ENCODE measurements at places on chromosomes 5 and 9. TPM values are rescaled to one million over a fixed set of nuclear protein-coding genes. Genes with fewer than 3 reads are reported as not detected.

- DNase-seq = no peak
- no peak overlapping the region for H3K4me3 ChIP-seq
- H3K36me3 ChIP-seq = no peaks in the 10 kb centered on the region
- no peak overlapping the region for H3K27ac ChIP-seq
- H3K27me3 ChIP-seq = peaks cover 5% of the 10 kb centered on the region
Observed at GRCh38 chr9:99162759-99163364, 57.9 kb downstream of the TGFBR1 start.

DNA sequence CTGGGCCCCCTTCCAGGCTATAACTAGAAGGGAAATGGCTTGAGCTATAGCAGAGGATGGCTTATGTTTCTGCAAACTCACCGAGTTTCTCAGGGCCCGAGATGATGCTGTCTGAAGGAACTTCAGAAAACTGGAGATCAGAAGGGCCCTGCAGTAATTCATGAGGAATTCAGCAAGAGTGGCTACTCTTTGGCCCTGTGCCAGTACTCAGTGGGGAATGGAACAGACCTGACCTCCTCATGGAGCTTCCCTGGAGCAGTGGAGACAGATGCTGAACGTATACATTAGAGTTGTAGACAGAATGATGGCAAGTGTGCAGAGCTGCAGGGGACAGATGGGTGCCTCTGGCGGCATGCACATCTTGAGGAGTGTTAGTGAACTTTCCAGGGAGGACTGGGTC is 17.3 kb upstream of the SMIM32 start:
- H3K27ac ChIP-seq = no peak overlapping the region
- peaks cover 14% of the 10 kb centered on the region for H3K4me1 ChIP-seq
- no peaks in the 10 kb centered on the region for H3K27me3 ChIP-seq
- H3K4me3 ChIP-seq = no peak overlapping the region
- H3K36me3 ChIP-seq = no peaks in the 10 kb centered on the region

INSL6 gene
- total RNA-seq = not detected

- peak; percentile 39 for DNase-seq
- H3K4me3 ChIP-seq = no peak overlapping the region
- H3K27ac ChIP-seq = no peak overlapping the region
- H3K36me3 ChIP-seq = peaks cover 12% of the 10 kb centered on the region
Observed at GRCh38 chr9:35826071-35826701, 2.3 kb downstream of the FAM221B start.

GRCh38 chr5:167918813-167919483 is 372.5 kb upstream of the WWC1 start:
- DNase-seq = no peak
- no peaks in the 10 kb centered on the region for H3K4me1 ChIP-seq
- no peaks in the 10 kb centered on the region for H3K36me3 ChIP-seq

FAM221B gene
- not detected for total RNA-seq

GRCh38 chr9:124478354-124478753 is 28.1 kb downstream of the ADGRD2 start:
- no peak for DNase-seq
- peaks cover 53% of the 10 kb centered on the region for H3K27me3 ChIP-seq
- H3K27ac ChIP-seq = no peak overlapping the region
- H3K36me3 ChIP-seq = no peaks in the 10 kb centered on the region
- H3K4me1 ChIP-seq = peaks cover 6% of the 10 kb centered on the region

ITGA1 gene
- total RNA-seq = 20.2 TPM

CYLC2 gene
- total RNA-seq = not detected

- peaks cover 17% of the 10 kb centered on the region for H3K4me1 ChIP-seq
- H3K36me3 ChIP-seq = no peaks in the 10 kb centered on the region
- no peak for DNase-seq
- no peak overlapping the region for H3K27ac ChIP-seq
- H3K4me3 ChIP-seq = no peak overlapping the region
Observed at GRCh38 chr5:52880541-52880940, 92.8 kb downstream of the ITGA1 start.

GRCh38 chr5:38576442-38576841 is 20.0 kb upstream of the LIFR start:
- DNase-seq = no peak
- no peak overlapping the region for H3K4me3 ChIP-seq
- no peaks in the 10 kb centered on the region for H3K36me3 ChIP-seq
- H3K27ac ChIP-seq = no peak overlapping the region

GRCh38 chr5:54670281-54670680 is 152.7 kb downstream of the SNX18 start:
- H3K36me3 ChIP-seq = no peaks in the 10 kb centered on the region
- H3K27ac ChIP-seq = no peak overlapping the region
- H3K4me3 ChIP-seq = no peak overlapping the region
- DNase-seq = no peak
- H3K27me3 ChIP-seq = no peaks in the 10 kb centered on the region

DNA sequence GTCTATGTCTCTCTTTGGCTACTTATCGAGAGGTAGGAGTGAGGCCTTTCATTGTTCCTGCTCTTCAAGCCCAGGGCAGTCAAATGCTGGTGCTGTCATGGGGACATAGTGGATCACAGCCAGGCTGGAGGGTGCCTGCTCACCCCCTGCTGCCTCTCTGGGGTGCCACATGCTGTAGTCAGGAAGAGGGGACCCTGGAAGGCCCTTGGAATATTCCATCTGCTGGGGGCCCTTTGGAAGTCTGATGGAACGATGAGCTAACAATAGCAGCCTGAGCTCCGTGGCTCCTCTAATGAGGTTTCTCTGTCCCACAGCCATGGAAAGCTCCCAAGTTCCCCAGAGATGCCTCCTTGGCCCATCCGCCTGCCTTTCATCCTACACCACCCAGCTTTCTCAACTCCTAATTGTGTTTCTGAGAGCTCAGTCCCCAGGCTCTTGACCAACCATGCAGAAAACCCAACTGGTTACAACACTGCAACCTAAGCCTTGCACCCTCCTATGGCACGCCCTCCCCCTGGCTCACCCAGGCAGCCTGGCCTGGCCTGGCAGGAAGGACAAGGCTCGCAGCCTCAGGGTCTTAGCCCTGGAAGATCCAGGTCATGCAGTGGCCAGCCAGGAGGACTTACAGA is 91.7 kb downstream of the NRG2 start:
- no peak overlapping the region for H3K4me3 ChIP-seq
- H3K27me3 ChIP-seq = peaks cover 100% of the 10 kb centered on the region
- no peaks in the 10 kb centered on the region for H3K4me1 ChIP-seq
- no peaks in the 10 kb centered on the region for H3K36me3 ChIP-seq

CXXC5 gene
- total RNA-seq = 64.1 TPM

TNC gene
- total RNA-seq = 1.0 TPM

TTLL11 gene
- 10.4 TPM for total RNA-seq

GRCh38 chr5:150448334-150448733 is 1.2 kb downstream of the RPS14 start:
- peaks cover 28% of the 10 kb centered on the region for H3K4me1 ChIP-seq
- peak overlapping the region; percentile 88 for H3K4me3 ChIP-seq
- H3K27ac ChIP-seq = peak overlapping the region; percentile 98
- H3K27me3 ChIP-seq = no peaks in the 10 kb centered on the region
- H3K36me3 ChIP-seq = peaks cover 68% of the 10 kb centered on the region

DNA sequence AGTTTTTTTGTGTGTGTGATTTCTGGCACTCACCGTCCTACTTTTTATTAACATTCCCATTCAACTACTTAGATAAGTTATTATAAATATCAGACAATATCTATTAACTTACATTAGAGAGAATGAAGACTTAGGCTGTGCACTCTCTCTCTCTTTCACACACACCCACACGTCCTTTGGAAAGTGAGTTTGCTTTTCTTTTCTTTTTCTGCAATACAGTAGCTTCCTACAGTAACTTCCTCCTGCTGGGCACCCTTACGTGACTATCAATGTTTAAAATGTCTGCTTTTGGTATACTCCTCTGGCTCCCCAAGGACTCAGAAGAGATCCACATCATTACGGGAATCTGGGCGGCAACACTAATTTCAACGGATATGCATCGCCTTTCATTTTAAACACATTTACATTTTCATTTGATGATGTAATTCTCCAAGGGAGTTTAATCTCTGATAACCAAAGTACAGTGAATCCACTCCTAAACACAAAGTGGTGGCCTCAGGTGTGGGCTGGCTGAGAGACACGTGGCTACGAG is 179.5 kb downstream of the MAPKAP1 start:
- no peak overlapping the region for H3K27ac ChIP-seq
- no peaks in the 10 kb centered on the region for H3K27me3 ChIP-seq
- DNase-seq = no peak
- H3K4me3 ChIP-seq = no peak overlapping the region

DNA sequence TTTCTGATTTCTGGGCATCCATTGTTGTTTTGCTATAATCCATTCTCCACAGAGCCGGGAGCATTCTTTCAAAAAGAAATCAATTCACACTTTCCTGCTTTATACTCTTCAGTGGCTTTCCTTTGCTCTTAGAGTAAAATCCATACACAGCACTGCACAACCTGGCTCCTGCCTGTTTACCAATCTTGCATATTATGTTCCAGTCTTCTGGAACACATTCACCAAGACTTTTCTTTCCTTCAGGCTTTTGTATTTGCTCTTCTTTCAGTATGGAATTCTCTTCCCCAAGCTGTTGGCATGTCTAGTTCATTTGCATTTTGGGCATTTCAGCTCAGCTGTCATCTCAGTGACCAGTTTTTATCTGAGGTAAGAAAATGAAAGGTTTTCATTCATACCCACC is 6.3 kb downstream of the RFESD start:
- peaks cover 8% of the 10 kb centered on the region for H3K4me1 ChIP-seq
- no peak for DNase-seq
- H3K27me3 ChIP-seq = no peaks in the 10 kb centered on the region
- H3K27ac ChIP-seq = no peak overlapping the region
- no peak overlapping the region for H3K4me3 ChIP-seq

GRCh38 chr5:139975306-139975705 is 67.8 kb downstream of the NRG2 start:
- no peak overlapping the region for H3K4me3 ChIP-seq
- no peak for DNase-seq
- H3K27me3 ChIP-seq = peaks cover 81% of the 10 kb centered on the region
- H3K4me1 ChIP-seq = no peaks in the 10 kb centered on the region
- H3K27ac ChIP-seq = no peak overlapping the region

- H3K4me3 ChIP-seq = no peak overlapping the region
- H3K27me3 ChIP-seq = peaks cover 21% of the 10 kb centered on the region
- no peak for DNase-seq
Observed at GRCh38 chr9:71355884-71356283, 234.5 kb upstream of the TRPM3 start.

GRCh38 chr5:117039035-117039434 is 464.4 kb upstream of the SEMA6A start:
- no peak overlapping the region for H3K27ac ChIP-seq
- DNase-seq = no peak
- no peaks in the 10 kb centered on the region for H3K36me3 ChIP-seq
- H3K27me3 ChIP-seq = no peaks in the 10 kb centered on the region
- no peaks in the 10 kb centered on the region for H3K4me1 ChIP-seq

- DNase-seq = no peak
- H3K27me3 ChIP-seq = peaks cover 57% of the 10 kb centered on the region
- no peak overlapping the region for H3K27ac ChIP-seq
- H3K4me1 ChIP-seq = no peaks in the 10 kb centered on the region
Observed at GRCh38 chr5:66515209-66515608, 81.0 kb upstream of the MAST4 start.

C9 gene
- not detected for total RNA-seq

GRCh38 chr5:134111741-134112647 is 2.5 kb upstream of the TCF7 start:
- H3K36me3 ChIP-seq = peaks cover 24% of the 10 kb centered on the region
- peaks cover 20% of the 10 kb centered on the region for H3K27me3 ChIP-seq
- no peak for DNase-seq
- H3K27ac ChIP-seq = peak overlapping the region; percentile 18

- peaks cover 12% of the 10 kb centered on the region for H3K36me3 ChIP-seq
- no peaks in the 10 kb centered on the region for H3K4me1 ChIP-seq
- H3K4me3 ChIP-seq = no peak overlapping the region
Observed at GRCh38 chr5:132640613-132641012, 17.4 kb upstream of the IL13 start.

DNA sequence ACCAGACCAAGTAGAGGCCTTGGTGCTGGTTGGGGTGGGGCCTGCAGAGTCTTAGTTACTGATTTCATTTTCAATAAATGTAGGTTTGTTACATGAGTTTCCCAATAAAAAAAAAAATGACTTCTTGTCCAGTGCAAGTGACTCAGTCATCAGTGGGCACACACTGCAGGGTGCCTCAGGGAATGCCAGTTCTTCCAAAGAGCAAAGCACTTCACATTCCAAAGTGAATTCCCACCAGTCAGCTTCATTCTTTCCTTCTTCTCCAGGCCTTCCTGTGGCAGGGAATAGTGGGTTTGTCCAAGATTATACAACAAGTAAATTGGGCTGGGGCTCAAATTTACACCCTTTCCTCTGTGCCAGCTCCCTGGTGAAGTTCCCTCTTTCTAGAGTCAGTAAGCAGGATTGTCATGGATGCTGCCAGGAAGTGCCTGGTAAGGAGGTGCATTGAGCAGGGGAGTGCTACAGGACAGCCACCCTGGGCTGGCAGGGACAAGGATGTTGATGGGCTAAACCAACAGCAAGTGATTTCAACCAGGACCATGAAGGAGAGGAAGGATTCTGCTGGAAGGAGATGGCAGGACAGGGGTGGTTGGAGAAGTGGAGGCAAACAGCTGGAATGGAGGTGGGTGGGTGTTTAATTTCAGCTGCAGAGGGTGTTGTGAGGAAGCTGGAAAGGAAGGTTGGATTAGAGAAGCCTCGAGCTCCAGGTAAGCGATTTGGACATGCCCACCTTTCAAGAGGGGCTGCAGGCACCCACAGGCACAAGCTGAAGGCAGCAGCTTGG is 3.7 kb upstream of the B4GALT7 start:
- H3K4me3 ChIP-seq = no peak overlapping the region
- peaks cover 30% of the 10 kb centered on the region for H3K4me1 ChIP-seq
- H3K36me3 ChIP-seq = peaks cover 84% of the 10 kb centered on the region
- DNase-seq = no peak
- H3K27ac ChIP-seq = peak overlapping the region; percentile 71

LOX gene
- 8.7 TPM for total RNA-seq

IGIP gene
- 5.9 TPM for total RNA-seq

GRCh38 chr9:108468364-108468763 is 387.4 kb downstream of the ACTL7B start:
- H3K4me3 ChIP-seq = no peak overlapping the region
- DNase-seq = peak; percentile 42
- H3K36me3 ChIP-seq = no peaks in the 10 kb centered on the region
- H3K4me1 ChIP-seq = peaks cover 28% of the 10 kb centered on the region
- H3K27ac ChIP-seq = no peak overlapping the region

PCDHGA1 gene
- total RNA-seq = 0.29 TPM

DNA sequence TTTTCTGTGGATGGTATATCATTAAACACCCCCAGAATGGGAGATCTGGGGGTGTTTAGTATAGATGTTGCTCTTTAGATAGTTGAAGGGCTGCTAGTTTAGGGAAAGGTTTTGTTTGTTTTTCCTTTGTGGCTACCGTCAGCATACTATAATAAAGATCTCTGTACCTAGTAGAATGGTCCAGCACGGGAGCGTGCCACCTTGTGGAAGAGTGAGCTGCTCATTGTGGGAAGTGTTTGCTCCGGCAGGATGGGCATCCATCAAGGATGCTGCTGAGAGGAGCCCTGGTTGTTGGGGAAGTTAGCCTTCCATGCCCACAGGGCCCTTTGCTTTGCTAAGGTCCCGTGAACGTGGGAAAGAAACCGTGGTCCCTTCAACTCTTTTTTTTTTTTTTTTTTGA is 113.1 kb downstream of the LIFR start:
- H3K27ac ChIP-seq = no peak overlapping the region
- H3K27me3 ChIP-seq = peaks cover 57% of the 10 kb centered on the region
- no peaks in the 10 kb centered on the region for H3K4me1 ChIP-seq
- H3K4me3 ChIP-seq = no peak overlapping the region
- DNase-seq = no peak
- no peaks in the 10 kb centered on the region for H3K36me3 ChIP-seq

GRCh38 chr9:107807183-107807582 is 317.6 kb upstream of the KLF4 start:
- no peak for DNase-seq
- H3K27ac ChIP-seq = no peak overlapping the region
- H3K36me3 ChIP-seq = no peaks in the 10 kb centered on the region
- H3K4me1 ChIP-seq = peaks cover 12% of the 10 kb centered on the region
